Activated CD8-positive, alpha-beta T cell treated with anti-CD3 and anti-CD28 coated beads for 36 hours (primary cell): ENCODE measurements at places on chromosomes 2 and 18. TPM values are rescaled to one million over a fixed set of nuclear protein-coding genes. Genes with fewer than 3 reads are reported as not detected.
A peak's percentile ranks its signal among the peaks of the same experiment; 100 is the strongest.

GRCh38 chr2:182081602-182082260 is 96.1 kb downstream of the PPP1R1C start:
- no peak for DNase-seq
- H3K27me3 ChIP-seq: peaks cover 1% of the 10 kb centered on the region

- no peaks in the 10 kb centered on the region for H3K4me1 ChIP-seq
- no peaks in the 10 kb centered on the region for H3K36me3 ChIP-seq
- H3K27me3 ChIP-seq: no peaks in the 10 kb centered on the region
These were observed 14.4 kb upstream of the PTMA start for GRCh38 chr2:231693956-231694355.

DNA sequence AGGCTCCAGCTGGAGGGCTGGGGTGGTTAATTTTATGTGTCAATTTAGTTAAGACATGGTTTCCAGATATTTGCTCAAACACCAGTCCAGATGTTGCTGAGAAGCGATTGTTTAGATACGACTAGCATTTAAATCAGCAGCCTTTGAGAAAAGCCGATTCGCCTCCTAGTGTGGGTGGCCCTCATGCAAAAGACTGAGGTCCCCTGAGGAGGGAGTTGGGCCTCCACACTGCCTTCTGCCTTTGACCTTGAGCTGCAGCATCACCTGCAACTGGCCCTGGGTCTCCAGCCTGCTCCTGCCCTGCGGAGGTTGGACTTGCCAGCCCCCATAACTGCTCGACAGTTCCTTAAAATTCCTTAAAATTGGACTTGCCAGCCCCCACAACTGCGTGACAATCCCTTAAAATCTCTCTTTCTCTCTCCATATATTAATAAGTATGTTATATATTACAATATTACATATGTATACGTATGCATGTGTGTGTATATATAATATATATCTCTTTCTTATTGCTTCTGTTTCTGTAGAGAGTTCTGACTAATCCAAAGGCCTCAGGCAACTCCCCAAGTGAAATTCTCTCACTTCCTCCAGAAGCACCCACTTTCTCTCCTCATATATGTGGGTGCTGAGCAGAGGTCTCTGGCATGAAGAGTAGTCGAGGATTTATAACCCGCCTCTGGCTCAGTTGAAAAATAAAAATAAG is 14.4 kb downstream of the FBLN7 start:
- H3K27me3 ChIP-seq: no peaks in the 10 kb centered on the region
- H3K4me3 ChIP-seq: no peak overlapping the region
- no peak for DNase-seq
- peaks cover 37% of the 10 kb centered on the region for H3K4me1 ChIP-seq
- H3K36me3 ChIP-seq: no peaks in the 10 kb centered on the region

- DNase-seq: no peak
- H3K27ac ChIP-seq: no peak overlapping the region
- no peaks in the 10 kb centered on the region for H3K4me1 ChIP-seq
- H3K27me3 ChIP-seq: no peaks in the 10 kb centered on the region
- no peaks in the 10 kb centered on the region for H3K36me3 ChIP-seq
These were observed 36.1 kb downstream of the STPG4 start for GRCh38 chr2:47119001-47119400.

DNA sequence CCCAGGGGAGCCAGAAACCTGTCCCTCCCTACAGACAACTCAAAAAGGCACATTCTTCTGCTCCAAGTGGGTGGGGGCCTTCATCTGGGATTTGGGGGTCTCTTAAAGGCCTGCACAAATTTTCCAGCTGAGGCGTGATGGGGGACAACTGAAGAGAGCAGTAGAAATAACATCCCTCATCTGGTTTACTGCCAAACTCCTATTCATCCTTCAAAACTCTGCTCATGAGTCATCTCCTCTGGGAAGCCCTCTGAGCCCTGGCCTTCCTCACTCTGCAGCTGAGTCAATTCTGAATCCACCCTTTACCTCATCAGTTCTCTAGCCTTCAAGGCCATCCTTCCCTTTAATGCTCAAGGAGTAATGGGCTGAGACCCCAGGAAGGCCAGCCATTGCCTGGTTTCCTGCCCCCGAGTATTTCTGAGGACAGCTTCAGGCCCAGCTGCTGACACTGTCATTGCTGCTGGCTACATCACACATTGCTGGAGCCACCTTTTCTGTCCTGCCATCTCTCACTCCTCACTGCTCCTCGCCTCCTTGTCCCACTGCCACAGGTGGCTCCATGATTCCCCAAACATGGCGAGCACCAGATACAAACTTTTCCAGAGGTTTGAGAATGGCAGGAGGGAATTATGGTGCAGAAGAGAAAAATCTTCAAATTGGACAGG is 32.2 kb upstream of the GLI2 start:
- no peaks in the 10 kb centered on the region for H3K27me3 ChIP-seq
- H3K36me3 ChIP-seq: no peaks in the 10 kb centered on the region
- H3K27ac ChIP-seq: no peak overlapping the region
- H3K4me1 ChIP-seq: no peaks in the 10 kb centered on the region
- DNase-seq: no peak

DNA sequence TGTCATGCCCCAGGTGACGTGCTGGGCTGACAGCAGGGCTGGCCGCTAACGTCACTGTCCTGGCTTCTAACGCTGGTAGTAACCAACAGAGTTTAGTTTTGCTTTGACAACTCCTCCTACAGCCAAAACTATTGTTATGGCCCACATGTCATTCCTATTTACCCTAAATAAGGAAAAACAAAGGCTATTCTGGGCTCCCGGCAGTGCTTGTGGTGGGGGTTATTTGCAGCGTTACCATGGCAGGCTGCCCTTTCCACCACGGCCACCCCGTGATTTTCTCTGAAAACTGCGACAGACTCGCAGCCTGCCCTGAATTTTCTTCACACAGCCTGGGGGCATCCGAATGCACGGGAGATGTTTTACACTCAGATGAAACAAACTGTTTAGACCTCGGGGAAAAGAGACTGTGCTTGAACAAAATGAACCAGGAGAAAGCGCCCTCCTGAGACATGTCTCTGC is 115.2 kb downstream of the FAM210A start:
- peak overlapping the region; percentile 93 for H3K27ac ChIP-seq
- peaks cover 84% of the 10 kb centered on the region for H3K4me1 ChIP-seq
- no peaks in the 10 kb centered on the region for H3K27me3 ChIP-seq
- peak; percentile 72 for DNase-seq
- H3K36me3 ChIP-seq: peaks cover 15% of the 10 kb centered on the region

DNA sequence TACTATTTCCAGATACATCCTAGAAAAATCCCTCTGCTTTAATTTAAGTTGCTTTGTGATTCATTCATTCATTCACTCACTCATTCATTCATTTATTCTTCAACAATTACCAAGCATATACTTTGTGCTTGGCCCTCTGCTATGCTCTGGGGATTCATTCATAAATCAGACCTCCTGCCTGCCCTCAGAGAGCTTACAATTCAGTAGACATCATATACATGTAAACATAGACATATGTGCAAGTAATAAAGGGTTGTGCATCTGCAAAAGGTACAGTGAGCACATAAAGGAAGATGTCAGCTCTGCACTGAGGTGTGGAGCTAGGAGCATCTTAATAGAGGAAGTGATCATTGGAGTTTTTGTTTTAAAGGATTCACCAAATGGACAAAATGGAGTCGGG is 189.4 kb downstream of the AGPS start:
- H3K36me3 ChIP-seq: no peaks in the 10 kb centered on the region
- no peak overlapping the region for H3K4me3 ChIP-seq
- peaks cover 1% of the 10 kb centered on the region for H3K27me3 ChIP-seq
- H3K27ac ChIP-seq: no peak overlapping the region
- H3K4me1 ChIP-seq: no peaks in the 10 kb centered on the region

- DNase-seq: no peak
- no peaks in the 10 kb centered on the region for H3K36me3 ChIP-seq
- H3K4me3 ChIP-seq: no peak overlapping the region
- H3K27me3 ChIP-seq: no peaks in the 10 kb centered on the region
These were observed 77.4 kb downstream of the NAB1 start for GRCh38 chr2:190726255-190726654.

- DNase-seq: no peak
- H3K27me3 ChIP-seq: peaks cover 3% of the 10 kb centered on the region
- H3K36me3 ChIP-seq: no peaks in the 10 kb centered on the region
- H3K4me3 ChIP-seq: no peak overlapping the region
These were observed 192.6 kb upstream of the MYT1L start for GRCh38 chr2:2523461-2524347.

The GDF7 gene
- total RNA-seq: not detected

GRCh38 chr18:25074925-25075324 is 277.0 kb downstream of the ZNF521 start:
- H3K4me3 ChIP-seq: no peak overlapping the region
- no peaks in the 10 kb centered on the region for H3K36me3 ChIP-seq
- H3K27ac ChIP-seq: no peak overlapping the region

- H3K4me1 ChIP-seq: no peaks in the 10 kb centered on the region
- no peak for DNase-seq
- H3K36me3 ChIP-seq: no peaks in the 10 kb centered on the region
- H3K4me3 ChIP-seq: no peak overlapping the region
- no peak overlapping the region for H3K27ac ChIP-seq
These were observed 79.5 kb downstream of the UPP2 start for GRCh38 chr2:158181171-158181570.

DNA sequence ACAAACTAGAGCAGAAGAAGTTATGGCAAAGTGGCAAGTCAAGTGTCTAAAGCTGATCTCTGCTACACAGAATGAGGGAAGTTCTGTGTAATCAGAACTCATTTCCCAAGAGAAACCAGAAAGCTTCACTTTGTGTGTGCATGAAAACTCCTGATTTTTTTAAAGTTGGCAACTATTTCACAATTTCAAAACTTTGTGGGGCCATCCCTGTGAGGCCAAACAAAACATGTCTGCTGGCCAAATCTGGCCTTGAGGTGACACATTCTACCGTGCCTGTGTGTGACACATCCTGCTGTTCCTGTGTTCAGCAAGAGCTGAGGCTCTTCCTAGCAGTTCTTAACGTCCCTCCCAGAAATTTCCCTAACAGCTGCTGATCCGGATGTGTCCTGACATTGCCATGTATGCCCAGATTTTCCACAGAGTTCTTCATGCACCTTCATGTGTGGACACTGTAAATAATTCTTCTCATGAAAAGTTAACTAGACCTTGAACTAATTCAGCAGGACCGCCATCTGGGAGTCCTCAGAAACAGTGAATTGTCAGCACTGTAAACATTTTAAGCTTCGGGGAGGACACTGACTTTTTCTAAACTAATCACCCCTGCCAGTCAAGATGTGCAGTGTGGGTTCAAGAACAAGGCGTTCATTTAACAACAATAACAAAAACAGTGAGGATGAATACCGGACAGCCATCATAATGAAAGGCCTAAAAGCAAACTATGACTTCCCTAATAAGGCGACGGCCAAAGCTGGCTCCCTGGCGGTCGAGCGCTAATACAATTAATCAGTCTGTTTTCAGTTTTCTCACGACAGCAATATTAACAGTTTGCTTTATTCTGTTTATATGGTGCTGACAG is 99.0 kb downstream of the PLEKHM3 start:
- no peaks in the 10 kb centered on the region for H3K27me3 ChIP-seq
- peaks cover 14% of the 10 kb centered on the region for H3K4me1 ChIP-seq
- H3K36me3 ChIP-seq: peaks cover 6% of the 10 kb centered on the region
- no peak for DNase-seq

GRCh38 chr2:132438691-132439090 is 22.1 kb downstream of the GPR39 start:
- peaks cover 2% of the 10 kb centered on the region for H3K4me1 ChIP-seq
- H3K27ac ChIP-seq: no peak overlapping the region
- H3K4me3 ChIP-seq: no peak overlapping the region
- H3K36me3 ChIP-seq: no peaks in the 10 kb centered on the region

- no peak overlapping the region for H3K27ac ChIP-seq
- no peaks in the 10 kb centered on the region for H3K27me3 ChIP-seq
- no peak for DNase-seq
- H3K4me3 ChIP-seq: no peak overlapping the region
These were observed 36.3 kb upstream of the TMEM131 start for GRCh38 chr2:98032086-98032485.

DNA sequence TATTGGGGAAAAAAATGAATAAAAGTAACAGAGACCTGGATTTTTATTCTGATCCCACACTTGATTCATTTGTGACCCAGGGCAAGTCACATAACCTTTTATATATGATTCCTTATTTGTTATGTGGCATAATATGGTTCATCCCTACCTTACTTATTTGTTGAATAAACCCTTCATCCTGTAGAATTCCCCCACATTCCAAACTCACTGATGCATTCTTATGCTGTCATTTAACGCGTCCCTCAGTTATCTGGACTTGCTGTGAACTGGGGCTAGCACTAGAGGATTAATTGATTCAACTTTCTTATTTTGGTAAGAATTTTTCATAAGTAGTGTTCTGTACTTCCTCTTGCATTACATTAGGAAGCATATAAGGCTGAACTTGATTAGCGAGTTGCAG is 384.7 kb upstream of the RAB12 start:
- no peaks in the 10 kb centered on the region for H3K36me3 ChIP-seq
- no peaks in the 10 kb centered on the region for H3K27me3 ChIP-seq
- DNase-seq: no peak
- no peak overlapping the region for H3K27ac ChIP-seq
- no peak overlapping the region for H3K4me3 ChIP-seq

The C1QL2 gene
- not detected for total RNA-seq

The SULT1C2 gene
- not detected for total RNA-seq

GRCh38 chr2:144137705-144138428 is 382.1 kb downstream of the ZEB2 start:
- DNase-seq: no peak
- H3K27ac ChIP-seq: no peak overlapping the region
- H3K4me3 ChIP-seq: no peak overlapping the region
- no peaks in the 10 kb centered on the region for H3K27me3 ChIP-seq
- H3K36me3 ChIP-seq: peaks cover 20% of the 10 kb centered on the region

The CMPK2 gene
- total RNA-seq: 3.2 TPM

The SPHKAP gene
- not detected for total RNA-seq

DNA sequence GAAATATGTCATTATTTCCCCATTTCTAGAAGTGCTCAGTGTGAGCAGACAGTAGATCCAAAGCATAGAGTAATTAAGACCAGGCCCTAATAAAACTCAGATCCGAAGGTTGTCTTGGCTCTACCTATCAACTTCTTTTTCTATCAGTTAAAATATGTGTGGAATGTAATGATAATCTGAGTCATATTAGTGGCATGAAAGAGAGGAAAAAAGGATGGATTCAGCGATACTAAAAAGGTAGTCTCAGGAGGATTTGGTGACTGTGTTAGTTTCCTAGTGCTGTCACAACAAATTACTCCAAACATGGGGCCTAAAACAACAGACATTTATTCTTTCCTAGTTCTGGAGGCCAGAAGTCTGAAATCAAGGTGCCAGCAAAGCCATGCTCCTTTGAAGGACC is 103.7 kb upstream of the NABP1 start:
- H3K4me1 ChIP-seq: peaks cover 42% of the 10 kb centered on the region
- no peak for DNase-seq
- no peak overlapping the region for H3K27ac ChIP-seq
- no peaks in the 10 kb centered on the region for H3K36me3 ChIP-seq
- no peak overlapping the region for H3K4me3 ChIP-seq

GRCh38 chr18:79851950-79852349 is 54.2 kb downstream of the KCNG2 start:
- no peaks in the 10 kb centered on the region for H3K36me3 ChIP-seq
- H3K27ac ChIP-seq: no peak overlapping the region
- no peak overlapping the region for H3K4me3 ChIP-seq
- H3K4me1 ChIP-seq: peaks cover under 1% of the 10 kb centered on the region

GRCh38 chr18:24553571-24554285 is 93.3 kb downstream of the HRH4 start:
- no peaks in the 10 kb centered on the region for H3K36me3 ChIP-seq
- no peak for DNase-seq
- H3K4me1 ChIP-seq: peaks cover 2% of the 10 kb centered on the region
- H3K27ac ChIP-seq: no peak overlapping the region

The MEP1B gene
- total RNA-seq: not detected

- no peak for DNase-seq
- no peaks in the 10 kb centered on the region for H3K36me3 ChIP-seq
These were observed 5.8 kb upstream of the TLK1 start for GRCh38 chr2:171166328-171166983.

GRCh38 chr2:145741181-145741580 is 1221.3 kb upstream of the ZEB2 start:
- DNase-seq: no peak
- H3K27me3 ChIP-seq: no peaks in the 10 kb centered on the region
- H3K4me1 ChIP-seq: peaks cover 19% of the 10 kb centered on the region
- H3K27ac ChIP-seq: no peak overlapping the region

The RTP5 gene
- total RNA-seq: 0.22 TPM
